ENCODE measurements at places on chromosomes 7 and 10.
A peak's percentile ranks its signal among the peaks of the same experiment; 100 is the strongest.

DNA sequence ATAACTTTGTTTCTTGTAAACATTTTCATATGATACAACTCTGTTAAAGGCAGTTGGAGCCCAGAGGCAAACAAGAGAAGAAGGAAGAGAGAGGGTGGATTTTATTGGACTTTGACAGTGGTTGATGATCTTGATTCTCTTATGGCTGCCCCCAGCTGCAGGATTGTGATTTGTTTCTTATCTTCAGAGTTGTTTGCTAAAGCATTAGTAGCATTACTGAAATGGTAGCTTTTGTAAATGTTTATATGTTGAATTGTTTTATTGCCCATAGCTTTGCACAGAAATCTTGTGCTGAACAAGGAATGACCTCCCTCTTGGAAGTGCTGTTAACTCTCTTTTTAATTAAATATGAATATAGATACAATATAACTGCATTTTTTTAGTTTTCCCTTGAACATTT is 309.4 kb downstream of the AUTS2 start:
- DNase-seq, result no peak

DNA sequence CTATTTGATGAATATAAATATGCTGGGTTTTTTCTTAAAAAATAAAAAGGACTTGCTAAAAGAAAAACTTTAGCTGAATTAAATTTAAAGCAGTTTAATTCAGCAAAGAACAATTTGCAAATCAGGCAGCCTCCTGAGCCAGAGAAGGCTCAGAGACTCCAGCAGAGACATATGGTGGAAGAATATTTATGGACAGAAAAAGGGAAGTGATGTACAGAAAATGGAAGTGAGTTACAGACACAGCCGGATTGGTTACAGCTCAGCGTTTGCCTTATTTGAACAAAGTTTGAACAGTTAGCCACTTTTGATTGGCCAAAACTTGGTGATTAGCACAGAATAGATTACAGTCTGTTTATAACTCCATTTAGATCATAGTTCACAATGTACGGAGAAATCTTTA is 110.3 kb downstream of the GAD2 start:
- DNase-seq, result no peak

DNA sequence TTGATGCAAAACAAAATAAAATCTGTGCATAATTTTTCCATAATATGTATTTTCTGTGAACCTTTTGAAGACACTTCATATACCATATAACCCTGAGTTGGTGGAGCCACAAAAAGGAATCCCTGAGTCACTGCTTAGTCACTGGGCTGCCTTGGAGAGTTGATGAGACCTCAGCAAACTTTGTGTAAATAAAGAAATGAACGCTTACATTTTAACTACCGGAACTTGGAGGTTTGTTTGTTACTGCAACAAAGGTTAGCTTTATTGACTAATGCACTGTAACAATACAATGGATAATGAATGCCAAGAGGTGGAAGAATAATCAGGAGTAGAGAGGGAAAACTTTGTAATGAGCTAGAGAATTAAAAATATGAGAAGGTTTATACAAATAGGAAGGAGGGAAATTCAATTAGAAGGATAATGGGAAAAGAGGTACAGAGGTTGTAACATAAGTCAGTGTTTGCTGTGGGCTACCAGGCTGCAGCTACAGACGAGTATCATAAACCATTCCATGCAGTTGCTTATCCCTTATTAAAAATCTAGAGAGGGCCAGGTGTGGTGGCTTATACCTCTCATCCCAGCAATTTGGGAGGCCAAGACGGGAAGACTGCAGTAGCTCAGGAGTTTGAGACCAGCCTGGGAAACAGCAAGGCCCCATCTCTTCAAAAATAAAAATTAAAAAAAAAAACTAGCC is 1042.1 kb downstream of the TYW1 start:
- no peak for DNase-seq

DNA sequence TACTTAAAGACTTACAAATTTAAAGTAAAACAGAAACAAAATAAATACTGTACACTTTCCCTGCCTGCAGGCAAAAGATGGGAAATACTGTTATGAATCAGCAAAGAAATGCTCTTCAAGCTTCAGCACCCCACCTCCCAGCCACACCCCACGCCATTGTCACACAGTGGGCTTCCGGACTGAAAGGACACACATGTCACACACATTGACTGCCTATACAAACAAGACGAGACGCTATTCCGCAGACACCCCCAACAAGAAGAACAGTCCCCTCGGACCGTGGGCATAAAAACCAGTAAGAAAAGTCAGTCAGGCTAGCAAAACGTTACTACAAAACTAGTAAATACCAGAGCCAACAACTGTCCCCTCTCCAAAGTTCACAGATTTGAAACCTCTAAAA is 22.2 kb upstream of the PARP12 start:
- DNase-seq, result no peak

- DNase-seq, result no peak
Observed at GRCh38 chr10:70779511-70780369, 5.4 kb downstream of the TBATA start.

DNA sequence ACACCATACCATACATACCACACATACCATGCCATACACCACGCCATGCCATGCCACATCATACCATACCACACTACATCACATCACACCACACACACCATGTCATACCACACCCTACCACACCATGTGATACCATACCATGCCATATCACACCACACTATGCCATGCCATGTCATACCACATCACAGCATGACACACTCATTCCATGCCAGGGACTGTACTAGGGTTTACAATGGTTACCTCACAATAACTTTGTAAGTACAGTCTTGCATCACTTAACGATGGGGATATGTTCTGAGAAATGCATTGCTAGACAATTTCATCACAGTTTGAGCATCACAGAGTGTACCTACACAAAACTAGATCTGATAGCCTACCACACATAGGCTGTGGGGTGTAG is 14.5 kb downstream of the PYROXD2 start:
- no peak for DNase-seq

GRCh38 chr10:60732198-60732806 is 46.0 kb upstream of the CDK1 start:
- DNase-seq, result peak; percentile 1

DNA sequence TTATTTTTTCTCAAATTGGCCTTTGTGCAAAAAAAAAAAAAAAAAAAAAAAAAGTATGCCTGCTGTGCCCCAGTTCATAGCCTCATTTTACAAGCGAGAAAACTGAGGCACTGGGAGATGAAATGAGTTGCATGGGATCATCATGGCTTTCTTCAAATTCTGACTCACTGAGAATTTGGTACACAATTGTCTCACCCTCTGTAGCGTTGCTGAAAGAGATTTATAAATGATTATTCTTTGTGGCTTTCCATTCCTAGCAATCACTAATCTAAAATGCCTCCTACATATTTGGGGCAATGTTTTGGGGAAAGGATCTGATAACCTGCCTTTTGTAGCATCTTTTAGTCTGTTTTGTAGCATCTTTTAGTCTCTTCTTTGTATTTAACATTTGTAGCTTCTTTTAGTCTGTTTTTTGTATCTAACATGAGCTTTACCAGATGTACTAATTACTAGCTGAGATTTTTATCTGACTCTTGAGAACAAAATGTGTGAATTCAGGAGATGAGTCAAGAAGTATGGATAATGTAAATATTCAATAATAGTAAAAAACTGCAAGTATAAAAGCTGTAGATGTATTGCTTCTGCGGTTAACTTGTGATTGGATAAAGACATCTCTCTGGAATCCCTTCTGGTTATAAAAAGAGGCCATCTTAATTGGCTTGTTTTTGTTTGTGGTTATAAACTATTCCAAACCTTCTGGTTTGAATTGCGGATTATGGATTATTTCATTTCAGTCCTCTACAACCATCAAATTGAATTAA is 161.4 kb downstream of the ARID5B start:
- DNase-seq, result no peak

All from stimulated activated CD8-positive, alpha-beta memory T cell treated with anti-CD3 and anti-CD28 coated beads, Interleukin-12 subunit alpha, Interleukin-12 subunit beta, amount 100 ng/mL, for 4 hours (primary cell).